Kidney tubule cell (primary cell): ENCODE measurements at places on chromosomes 5 and 9.
A peak's percentile ranks its signal among the peaks of the same experiment; 100 is the strongest.

- DNase-seq = no peak
Measured at GRCh38 chr5:28328681-28329080, 1290.3 kb upstream of the CDH9 start.

- DNase-seq = peak; percentile 79
Measured at GRCh38 chr9:109520475-109521132, 22.5 kb upstream of the PTPN3 start.

DNA sequence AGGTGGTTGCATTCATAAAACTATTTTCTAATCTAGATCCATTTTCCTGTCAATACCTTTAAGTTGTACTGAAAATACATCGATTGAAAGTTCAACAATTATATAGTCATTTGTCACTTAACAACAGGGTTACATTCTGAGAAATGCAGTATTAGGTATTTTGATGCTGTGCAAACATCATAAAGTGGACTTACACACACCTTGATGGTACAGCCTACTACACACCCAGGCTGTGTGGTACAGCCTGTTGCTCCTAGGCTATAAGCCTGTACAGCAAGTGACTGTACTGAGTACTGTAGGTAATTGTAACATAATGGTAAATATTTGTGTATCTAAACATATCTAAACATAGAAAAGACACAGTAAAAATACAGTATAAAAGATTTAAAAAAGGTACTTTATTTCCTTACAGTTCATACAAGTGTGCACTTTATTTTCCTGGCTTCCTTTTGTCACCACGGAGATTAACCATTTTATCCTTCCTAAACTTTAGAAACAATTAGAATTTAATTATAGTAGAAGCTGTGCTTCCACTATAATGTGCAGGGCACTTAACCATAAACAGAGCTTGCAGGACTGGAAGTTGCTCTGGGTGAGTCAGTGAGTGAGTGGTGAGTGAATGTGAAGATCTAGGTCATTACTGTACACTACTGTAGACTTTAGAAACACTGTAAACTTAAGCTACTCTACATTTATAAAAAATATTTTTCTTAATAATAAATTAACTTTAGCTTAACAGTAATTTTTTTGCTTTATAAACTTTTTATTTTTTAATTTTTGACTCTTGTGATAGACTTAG, 42.9 kb upstream of the MEF2C start:
- DNase-seq = peak; percentile 37

GRCh38 chr5:164597293-164597900, 1092.0 kb downstream of the MAT2B start:
- peak; percentile 16 for DNase-seq

- DNase-seq = no peak
Measured at GRCh38 chr5:73615947-73616346, 10.0 kb upstream of the ARHGEF28 start.

- no peak for DNase-seq
Measured at GRCh38 chr5:94463739-94464138, 154.7 kb downstream of the KIAA0825 start.

GRCh38 chr5:9313751-9314150, 232.1 kb downstream of the SEMA5A start:
- DNase-seq = peak; percentile 2

GRCh38 chr9:96721731-96722429, 56.0 kb downstream of the ZNF510 start:
- DNase-seq = no peak

DNA sequence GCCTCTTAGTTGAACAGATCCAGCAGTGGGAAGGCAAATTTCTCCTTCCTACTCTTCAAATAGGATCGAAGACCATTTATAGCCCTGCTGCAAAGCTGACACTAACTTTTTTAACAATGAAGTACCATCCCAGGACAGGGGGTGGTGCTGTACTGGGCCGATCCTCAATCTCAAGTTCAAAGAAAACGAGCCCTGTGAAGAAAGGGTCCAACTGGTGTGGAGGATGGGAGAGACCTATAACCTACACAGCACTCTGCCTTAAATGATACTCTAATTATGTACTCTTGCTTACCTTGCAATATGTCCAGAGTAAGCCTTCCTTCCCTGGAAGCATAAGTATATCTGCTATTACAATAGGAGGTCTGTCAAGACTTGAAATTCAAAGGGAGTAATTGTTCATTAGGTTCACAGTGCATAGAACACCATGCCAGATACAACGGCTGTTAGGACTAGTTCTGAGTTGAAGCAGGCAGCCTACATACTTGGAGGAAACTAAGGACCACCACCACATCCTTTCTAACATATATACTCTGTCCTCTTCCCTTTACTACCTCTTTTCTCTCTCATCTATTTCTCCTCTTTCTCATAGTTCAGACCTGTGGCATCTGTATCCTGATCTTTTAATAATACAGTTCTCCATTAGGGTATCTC, 6.2 kb downstream of the ETF1 start:
- no peak for DNase-seq

- no peak for DNase-seq
Measured at GRCh38 chr5:76524868-76525267, 98.3 kb downstream of the F2RL2 start.

DNA sequence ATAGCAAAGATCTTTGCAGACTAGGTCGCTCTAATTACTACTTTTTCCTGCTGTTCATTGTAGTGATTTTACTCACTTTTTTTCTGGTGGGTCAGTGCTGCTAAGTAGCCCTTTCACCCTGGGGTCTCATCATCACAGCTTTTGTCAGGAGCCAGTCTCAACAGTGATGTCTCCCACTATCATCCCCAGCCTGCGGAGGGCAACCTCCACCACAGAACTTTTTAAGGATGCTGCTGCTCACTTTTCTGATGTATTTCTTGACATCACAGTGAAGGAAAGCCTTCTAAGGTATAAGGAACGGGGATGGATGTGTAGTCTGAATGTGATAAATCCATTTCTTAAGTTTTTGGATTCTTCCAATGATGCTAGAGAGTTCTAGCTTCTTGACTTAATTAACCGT, 242.5 kb upstream of the RIOK2 start:
- DNase-seq = no peak

- DNase-seq = no peak
Measured at GRCh38 chr5:135221696-135222095, 177.3 kb downstream of the MACROH2A1 start.

DNA sequence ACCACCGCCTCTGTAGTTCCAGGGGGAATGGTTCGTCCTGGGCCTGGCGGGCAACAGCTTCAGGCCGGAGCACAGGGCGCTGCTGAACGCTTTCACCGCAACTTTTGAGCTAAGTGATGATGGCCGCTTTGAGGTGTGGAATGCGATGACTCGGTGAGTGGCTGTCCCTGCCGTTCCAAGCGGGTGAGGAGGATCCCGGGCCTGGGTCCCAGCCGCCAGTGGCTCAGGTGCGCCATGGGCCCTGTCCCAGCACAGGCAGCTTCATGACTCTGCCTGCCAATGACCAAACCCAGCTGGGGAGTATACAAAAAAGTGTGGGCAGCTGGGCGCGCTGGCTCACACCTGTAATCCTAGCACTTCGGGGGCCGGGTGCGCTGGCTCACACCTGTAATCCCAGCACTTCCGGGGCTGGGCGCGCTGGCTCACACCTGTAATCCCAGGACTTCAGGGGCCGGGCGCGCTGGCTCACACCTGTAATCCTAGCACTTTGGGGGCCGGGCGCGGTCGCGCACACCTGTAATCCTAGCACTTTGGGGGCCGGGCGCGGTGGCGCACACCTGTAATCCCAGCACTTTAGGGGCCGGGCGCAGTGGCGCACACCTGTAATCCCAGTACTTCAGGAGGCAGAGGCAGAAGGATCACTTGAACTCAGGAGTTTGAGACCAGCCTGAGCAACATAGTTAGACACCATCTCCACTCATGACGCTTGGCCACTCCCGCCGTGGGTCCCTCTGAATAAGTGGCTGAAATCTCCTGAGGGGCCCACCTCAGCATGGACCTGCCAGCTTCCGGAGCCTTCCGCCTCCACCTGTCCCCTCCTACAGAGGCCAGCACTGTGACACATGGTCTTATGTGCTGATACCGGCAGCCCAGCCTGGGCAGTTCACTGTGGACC, 1.1 kb downstream of the LCN12 start:
- no peak for DNase-seq

DNA sequence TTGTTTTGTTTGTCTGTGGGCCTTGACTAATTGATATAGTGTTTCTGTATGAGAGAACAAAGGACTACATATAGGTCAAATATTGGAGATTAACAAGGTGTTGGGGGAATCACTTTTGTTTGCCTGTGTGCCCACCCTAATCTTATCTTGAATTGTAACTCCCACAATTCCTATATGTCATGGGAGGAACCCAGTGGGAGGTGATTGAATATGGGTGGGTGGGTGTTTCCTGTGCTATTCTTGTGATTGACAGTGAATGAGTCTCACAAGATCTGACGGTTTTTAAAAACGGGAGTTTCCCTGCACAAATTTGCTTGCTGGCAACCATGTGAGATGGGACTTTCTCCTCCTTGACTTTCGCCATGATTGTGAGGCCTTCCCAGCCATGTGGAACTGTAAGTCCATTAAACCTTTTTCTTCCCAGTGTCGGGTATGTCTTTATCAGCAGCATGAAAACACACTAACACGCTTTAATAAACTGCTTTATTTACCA, 64.9 kb upstream of the HSPB3 start:
- peak; percentile 19 for DNase-seq

- DNase-seq = no peak
Measured at GRCh38 chr9:97675655-97676054, 21.5 kb downstream of the XPA start.

- DNase-seq = peak; percentile 64
Measured at GRCh38 chr9:122095010-122095767, 2.1 kb upstream of the TTLL11 start.

DNA sequence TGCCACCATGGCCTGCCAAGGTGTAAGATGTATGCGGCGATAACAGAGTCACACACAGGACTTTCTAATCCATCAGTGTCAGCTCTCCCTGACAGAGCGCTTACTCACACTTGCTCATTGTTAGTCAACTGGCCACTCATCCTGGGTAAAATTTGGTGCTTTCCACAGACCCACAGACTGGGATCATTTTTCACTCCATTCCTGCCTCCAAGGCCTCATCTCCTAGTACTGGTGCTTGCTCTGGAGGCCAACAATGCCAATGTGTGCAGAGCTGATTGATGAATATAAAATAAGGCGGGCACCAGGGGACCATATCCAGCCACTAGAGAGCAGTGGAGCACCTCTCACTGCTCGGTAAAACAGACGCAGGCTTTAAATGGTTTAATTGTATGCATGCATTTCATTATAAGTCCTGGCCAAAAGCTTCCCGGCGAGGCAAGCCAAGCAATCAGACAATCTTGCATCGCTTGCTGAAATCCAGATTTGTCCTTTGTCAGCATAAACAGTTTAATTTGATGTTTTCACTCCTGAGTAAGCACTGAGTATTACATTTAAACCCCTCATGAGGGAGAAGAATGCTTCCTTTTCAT, 22.3 kb downstream of the PSMB7 start:
- DNase-seq = peak; percentile 98

DNA sequence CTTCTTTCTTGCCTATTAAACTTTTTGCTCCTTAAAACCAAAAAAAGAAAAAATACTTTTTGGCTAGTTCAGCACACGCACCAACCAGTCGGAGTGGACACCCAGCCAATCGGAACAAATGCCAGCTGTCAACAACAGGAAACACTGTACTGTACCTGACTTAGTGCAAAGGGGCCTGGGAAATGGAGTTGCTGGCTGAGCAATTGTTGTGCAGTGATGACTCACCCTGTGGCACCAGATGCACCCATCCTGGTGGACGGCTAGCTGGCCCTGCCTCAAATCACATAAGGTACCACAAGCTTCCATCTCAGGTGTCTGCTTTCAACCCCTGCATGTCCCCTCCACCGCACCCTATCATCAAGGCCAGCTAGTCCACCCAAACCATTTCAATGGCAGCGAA, 20.9 kb downstream of the FOXE1 start:
- peak; percentile 84 for DNase-seq

- DNase-seq = no peak
Measured at GRCh38 chr5:133336969-133337410, 275.4 kb downstream of the FSTL4 start.

- DNase-seq = no peak
Measured at GRCh38 chr5:91794856-91795548, 411.9 kb upstream of the ARRDC3 start.

- DNase-seq = no peak
Measured at GRCh38 chr5:39674209-39675082, 249.7 kb upstream of the DAB2 start.
